ENCODE measurements at places on chromosomes 7 and 10. TPM values are rescaled to one million over a fixed set of nuclear protein-coding genes. Genes with fewer than 3 reads are reported as not detected.

ARL3 gene
- total RNA-seq: 3.9 TPM

DNA sequence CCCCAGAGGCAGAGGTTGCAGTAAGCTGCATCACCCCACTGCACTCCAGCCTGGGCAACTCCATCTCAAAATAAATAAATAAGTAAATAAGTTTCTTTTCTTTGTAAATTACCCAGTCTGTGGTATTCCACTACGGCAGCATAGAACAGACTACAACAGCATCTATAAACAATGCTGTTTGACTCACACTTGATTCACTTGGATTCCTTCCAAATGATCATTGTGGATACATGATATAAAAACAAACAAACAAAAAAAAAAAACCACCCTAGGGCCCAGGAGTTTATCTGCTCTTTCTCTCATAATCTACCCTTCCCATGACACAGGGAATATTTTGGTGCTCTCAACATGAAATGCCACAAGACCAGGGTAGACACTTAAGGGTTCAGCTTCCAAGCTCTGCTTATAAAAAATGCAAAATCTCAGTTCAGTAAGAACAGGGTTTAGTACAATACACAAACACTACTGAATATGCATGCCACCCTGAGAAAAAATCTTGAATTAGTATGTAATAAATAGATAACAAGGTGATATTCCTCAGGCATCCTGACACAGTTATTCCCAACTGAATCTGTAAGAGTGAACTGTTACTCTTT lies 200.9 kb downstream of the FAM107B start:
- peaks cover 48% of the 10 kb centered on the region for H3K4me1 ChIP-seq
- H3K27ac ChIP-seq: peak overlapping the region; percentile 56
- no peak for DNase-seq
- H3K27me3 ChIP-seq: no peaks in the 10 kb centered on the region
- peaks cover 13% of the 10 kb centered on the region for H3K36me3 ChIP-seq

GRCh38 chr7:28114056-28114455 lies 66.5 kb downstream of the JAZF1 start:
- H3K36me3 ChIP-seq: no peaks in the 10 kb centered on the region
- H3K27me3 ChIP-seq: no peaks in the 10 kb centered on the region
- H3K4me3 ChIP-seq: no peak overlapping the region
- H3K27ac ChIP-seq: no peak overlapping the region
- no peaks in the 10 kb centered on the region for H3K4me1 ChIP-seq

DNA sequence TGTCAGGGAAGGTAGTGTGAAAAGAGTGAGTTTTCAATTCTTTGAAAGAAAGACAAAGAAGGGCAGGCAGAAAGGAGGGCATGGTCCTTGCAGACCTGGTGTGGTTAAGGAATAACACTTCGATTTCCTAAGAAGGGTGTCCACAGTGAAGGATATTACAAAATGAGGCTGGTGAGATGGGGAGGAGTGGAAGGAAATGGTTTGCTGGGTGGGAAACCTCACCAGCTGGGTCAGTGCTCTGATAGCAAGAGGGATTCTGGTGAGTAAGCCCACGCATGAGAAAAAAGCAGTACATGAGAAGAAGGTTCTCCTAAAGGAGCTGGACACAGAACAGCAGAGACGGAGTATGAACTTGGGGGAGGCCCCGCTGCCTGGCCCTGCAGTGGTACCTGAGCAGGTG lies 230.6 kb upstream of the PLXNA4 start:
- no peaks in the 10 kb centered on the region for H3K4me1 ChIP-seq
- H3K4me3 ChIP-seq: no peak overlapping the region
- H3K36me3 ChIP-seq: no peaks in the 10 kb centered on the region
- DNase-seq: no peak
- no peak overlapping the region for H3K27ac ChIP-seq
